ENCODE measurements at places on chromosomes 2 and 18.
A peak's percentile ranks its signal among the peaks of the same experiment; 100 is the strongest.

DNA sequence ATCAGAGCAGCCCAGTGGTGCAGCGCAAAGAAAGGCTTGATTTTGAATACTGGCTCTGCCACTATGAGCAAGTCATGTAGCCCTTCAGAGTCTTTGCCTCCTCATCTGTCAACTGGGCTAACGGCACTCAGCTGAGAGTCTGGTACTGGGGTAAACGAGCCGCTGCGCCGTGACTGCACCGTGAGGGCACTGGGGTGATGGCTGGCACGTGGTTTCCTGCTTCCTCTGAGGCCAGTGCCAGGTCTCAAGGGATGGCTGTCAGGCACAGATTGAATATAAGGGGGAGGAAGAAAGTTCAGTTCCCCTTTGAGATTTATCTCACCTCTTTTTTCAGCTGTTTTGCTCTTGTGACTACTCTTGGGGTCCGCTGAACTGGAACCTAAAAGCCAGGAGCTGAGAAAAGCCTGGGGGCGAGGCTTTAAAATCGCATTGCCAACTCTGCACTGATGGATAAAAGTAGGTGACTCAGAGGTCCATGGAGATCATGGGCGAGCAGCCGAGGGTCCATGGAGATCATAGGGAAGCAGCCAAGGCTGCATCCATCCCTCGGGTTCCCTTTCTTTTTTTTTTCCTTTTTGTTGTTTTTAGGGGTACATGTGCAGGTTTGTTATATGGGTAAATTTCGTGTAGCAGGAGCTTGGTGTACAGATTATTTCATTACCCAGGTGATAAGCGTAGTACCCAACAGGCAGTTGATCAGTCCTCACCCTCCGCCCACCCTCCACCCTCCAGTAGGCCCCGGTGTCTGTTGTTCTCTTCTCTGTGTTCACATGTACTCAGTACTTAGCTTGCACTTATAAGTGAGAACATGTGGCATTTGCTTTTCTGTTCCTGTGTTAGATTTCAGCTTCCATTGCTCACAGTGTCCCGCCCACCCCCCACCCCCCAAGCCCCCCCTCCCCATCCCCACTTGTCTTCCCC, 114.3 kb downstream of the SPP2 start:
- peak; percentile 19 for DNase-seq

DNA sequence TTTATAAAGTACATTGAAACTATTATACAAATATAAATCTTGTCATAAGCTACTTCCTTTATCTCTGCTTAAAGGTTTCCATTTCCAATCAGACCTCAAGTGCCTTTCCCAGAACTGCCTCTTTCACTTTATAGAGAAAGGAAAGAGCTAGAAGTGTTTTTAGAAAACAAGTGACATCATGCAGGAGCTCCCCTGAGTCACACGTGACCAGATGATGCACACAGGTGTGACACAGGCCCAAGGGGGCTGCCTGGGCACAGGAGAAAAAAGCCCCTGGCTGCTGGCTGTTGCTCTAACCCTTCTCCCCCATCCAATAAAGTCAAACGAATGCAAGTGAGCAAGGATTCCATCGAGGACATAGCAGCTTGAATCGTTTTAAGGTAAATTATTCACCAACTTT, 21.4 kb upstream of the SH3BP4 start:
- DNase-seq: no peak

DNA sequence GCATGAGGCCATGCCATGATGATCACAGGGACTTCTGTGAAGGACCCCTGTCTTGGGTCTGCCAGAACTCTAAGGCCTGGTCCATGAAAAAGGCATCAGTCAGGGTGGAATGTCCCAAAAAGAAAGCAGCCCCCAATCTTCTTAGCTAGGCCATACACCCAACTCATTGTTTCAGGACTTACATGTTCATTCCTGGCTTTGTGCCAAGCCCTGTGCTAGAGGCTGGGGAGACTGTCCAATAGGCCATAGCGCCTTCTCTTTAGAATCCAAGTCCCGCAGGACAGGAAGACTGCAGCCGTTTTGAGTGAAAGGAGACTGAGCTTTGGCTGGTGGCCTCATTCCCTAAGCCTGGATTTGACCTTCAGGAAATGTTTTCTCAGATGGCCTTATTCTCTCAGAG, 247.3 kb downstream of the PRKCE start:
- no peak for DNase-seq

DNA sequence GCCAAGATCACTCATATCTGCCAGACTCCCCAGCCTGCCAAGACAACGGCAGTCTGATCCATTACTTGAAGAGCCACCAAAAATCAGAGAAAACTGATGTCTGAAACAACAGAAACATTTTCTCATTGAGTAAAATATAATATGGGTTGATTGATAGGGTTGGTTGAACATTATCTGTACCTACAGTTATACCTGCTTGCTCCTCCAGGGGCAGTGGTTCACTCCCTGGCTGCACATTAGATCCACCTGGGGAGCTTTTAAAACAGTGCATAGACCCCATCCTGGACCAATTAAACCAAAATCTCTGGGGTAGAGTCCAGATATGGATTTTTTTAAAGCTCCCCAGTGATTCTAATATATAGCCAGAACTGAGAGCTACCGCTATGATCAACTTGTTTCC, 43.6 kb upstream of the SLC14A2 start:
- DNase-seq: no peak

DNA sequence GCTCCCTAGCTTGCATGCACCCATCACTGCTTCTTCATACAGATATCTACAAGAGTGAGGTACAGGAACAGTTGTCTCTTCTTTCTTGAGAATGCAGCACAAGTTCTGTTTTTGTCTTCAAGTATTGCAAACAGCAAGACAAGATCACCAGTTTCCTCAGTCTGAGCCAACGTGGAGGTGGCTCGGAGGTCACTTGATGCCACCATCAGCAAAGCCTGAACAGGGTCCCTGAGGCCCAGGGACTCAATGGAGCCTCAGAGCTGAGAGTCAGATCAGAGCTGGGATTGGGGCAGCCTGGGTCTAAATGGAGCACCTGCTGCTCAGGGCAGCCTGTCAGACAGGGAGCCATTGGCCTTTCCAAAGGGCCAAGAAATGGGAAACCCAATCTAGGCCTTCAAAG, 290.7 kb upstream of the ID2 start:
- DNase-seq: no peak

- DNase-seq: no peak
These were observed 5.2 kb downstream of the ZSCAN30 start for GRCh38 chr18:35284841-35285240.

DNA sequence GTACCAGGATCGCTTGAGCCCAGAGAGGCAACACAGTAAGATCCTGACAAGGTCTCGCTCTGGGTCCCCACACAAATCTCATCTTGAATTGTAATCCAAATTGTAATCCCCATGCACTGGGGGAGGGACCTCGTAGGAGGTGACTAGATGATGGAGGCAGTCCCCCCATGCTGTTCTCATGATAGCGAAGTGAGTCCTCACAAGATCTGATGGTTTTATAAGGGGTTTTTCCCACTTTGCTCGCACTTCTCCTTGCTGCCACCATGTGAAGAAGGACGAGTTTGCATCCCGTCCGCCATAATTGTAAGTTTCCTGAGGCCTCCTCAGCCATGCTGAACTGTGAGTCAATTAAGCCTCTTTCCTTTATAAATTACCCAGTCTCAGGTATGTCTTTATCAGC, 46.0 kb upstream of the SERTAD2 start:
- DNase-seq: no peak

DNA sequence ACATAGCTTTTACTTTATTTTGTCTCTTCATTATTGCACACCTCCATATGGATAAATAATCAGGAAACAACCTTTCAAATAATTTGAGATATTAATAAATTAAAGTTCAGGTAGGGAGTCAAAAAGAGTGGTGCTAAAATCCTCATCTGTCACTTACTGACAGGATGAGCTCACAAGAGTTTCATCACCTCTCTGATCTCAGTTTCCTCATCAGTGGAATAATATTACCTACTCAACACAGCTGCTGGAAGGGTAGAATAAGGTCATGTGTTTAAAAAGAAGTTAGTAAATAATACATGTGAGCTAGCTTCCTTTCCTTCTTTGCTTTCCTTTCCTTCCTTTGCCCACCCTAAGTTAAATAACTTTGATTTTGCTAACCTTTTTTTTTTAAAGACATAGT, 61.9 kb downstream of the RDH14 start:
- DNase-seq: no peak

- no peak for DNase-seq
These were observed 34.8 kb upstream of the MMADHC start for GRCh38 chr2:149622343-149622742.

- no peak for DNase-seq
These were observed 52.2 kb upstream of the GPC1 start for GRCh38 chr2:240383099-240383758.

DNA sequence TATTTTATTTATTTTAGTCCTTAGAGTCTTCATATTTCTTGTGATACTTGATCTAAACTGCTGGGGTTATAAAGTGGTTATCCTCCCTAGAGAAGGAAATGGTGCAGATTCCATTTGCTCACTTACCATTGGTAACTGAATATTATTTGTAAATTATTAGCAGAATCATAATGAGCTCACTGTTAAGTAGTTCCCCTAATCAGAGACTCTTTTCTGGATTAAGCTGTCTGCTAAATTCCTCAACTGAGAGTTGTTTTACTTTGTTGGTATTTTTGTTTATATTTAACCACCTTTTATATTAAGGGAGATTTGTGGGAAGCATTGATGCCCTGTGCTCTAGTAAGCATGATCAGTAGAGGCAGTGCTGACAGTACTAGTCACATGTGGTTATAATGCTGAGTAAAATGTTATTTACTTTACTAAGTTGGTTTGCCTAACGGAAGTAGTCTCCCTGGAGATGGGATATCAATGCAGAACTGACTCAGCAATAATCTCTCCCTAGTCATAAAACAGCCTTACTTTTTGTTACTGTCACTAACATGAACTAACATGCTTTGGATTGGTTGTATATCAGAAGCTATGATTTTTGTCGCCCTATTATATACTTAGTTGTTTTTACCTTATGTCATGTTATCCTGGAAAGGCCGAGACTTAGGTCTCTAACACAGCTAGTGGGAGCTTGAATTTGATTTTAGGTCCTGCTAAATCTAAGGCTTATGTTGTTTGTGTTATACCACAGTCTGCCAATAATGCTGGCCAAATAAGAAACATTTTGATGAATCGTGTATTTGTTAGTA, 166.7 kb downstream of the MCFD2 start:
- DNase-seq: no peak

- no peak for DNase-seq
These were observed 6.5 kb downstream of the PIAS2 start for GRCh38 chr18:46910856-46911255.

DNA sequence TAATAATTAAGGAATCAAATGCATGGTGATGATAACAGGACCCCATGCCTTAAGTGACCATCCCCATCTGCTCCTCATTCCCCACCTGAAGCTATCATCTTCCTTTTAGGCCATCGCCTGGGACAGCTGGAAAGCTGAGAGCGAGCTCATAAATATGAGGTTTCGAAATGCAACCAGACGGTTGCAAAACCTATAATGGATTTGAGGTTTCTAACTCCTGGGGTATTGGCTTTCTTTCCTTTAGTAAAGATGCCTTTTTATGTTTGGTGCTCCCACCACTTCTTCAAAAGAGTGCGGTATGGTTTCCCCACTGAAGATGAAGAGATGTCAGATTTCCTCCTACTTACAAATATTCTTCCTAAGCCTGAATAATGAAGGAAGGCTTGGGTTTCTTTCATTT, 1589.5 kb upstream of the PIK3C3 start:
- DNase-seq: no peak

- no peak for DNase-seq
These were observed 1.7 kb downstream of the INPP5D start for GRCh38 chr2:233061591-233062450.

GRCh38 chr2:135551356-135551755, 20.1 kb downstream of the R3HDM1 start:
- DNase-seq: no peak

DNA sequence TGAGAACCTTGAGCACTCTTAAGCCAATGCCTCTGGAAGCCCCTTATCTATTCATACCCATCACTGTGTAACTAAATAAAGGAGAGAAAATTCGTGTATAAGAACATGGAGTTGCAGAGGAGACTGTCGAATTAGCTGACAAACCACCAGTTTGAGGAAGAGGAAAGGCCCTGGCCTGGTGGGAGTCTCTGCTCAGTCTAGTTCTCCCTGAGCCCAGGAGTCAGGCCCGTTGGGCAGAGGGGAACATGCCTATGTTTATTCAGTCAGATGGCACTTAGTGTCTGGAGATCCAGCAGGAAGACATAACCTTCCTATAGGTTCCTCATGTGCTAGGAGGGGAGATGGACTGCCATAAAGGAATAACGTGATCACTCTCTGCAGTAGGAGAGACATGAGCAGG, 60.3 kb downstream of the MGAT5 start:
- no peak for DNase-seq

DNA sequence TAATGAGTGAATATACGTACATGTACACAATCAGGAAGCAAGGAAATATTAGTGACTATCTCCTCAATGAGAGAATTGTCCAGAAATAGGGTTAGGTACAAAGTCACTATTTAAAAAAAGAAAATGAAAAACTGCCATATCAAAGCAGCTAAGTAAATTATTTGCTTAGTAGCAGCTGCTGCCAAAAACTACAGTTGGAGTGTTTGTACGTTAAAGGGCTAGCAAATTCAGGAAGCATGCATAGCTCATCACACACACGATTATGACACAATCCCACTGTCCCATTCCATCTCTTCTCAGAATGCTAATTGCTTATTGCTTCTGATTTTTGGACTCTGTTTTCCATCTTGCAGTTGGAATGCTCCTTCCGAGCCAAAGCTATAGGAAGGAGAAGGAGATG, 2012.5 kb upstream of the LRRTM1 start:
- no peak for DNase-seq

- DNase-seq: no peak
These were observed 141.9 kb upstream of the RBMS1 start for GRCh38 chr2:160635488-160635887.

DNA sequence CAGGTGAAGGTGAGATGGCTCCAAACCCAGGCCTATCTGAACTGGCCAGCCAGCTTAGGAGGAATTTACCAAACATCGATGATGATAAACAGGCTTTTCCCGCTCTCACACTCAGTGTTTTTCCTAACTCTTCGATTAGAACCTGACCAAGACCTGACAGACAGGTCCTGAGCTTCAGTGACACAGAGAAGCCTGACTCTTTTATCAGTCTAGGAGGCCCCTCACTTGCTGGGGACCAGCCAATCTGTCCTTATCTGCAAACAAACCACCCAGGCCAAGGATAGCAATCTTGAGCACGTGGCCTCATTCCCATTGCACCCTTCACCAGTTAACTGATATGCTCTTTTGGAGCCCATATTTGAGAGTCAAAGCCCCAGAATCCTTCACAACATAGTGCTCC, 1.9 kb upstream of the ITSN2 start:
- no peak for DNase-seq

All from stimulated activated CD8-positive, alpha-beta memory T cell treated with anti-CD3 and anti-CD28 coated beads, Interleukin-4, amount 100 ng/mL, for 1 hour (primary cell).